Mammary epithelial cell (primary cell): ENCODE measurements at places on chromosomes 1 and 21. TPM values are rescaled to one million over a fixed set of nuclear protein-coding genes. Genes with fewer than 3 reads are reported as not detected.

- DNase-seq: peak; percentile 50
These were observed 27.7 kb downstream of the KNCN start for GRCh38 chr1:46523496-46524353.

GRCh38 chr1:241586905-241587512, 53.2 kb downstream of the CHML start:
- DNase-seq: no peak

Gene KIF14
- 0.67 TPM for total RNA-seq

DNA sequence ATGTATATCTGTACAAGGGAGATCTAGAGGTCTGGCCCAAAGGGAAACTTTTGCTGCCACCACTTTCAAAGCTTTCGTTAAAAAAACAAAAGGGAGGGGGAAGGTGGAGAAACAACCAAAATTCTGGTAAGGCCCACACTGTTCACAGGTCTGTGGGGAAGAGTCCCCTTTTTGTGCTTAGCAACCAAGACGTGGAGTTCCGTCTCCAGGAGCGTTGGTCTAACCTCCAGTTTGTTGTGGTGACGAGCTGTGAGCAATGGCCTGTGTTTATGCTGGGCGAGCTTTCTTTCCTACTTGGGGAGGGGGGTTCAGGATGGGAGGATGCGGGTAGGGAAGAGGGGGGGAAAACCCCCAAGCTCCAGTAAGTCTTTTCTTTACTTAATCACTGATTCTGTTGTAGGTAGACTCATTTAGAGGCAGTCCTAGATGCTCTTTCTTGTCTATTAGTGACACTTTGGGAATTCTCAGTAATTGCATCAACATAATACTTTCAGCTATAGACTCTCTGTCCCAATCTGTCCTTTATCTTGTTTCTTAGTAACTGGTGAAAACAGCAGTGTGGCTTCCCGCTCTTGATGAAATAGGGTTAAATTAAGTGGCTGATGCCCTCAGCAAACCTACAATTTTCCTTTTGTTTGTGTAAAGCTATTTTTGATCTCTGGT, 1.5 kb downstream of the HIPK1 start:
- DNase-seq: peak; percentile 67

Gene CSF1
- total RNA-seq: 29.5 TPM

DNA sequence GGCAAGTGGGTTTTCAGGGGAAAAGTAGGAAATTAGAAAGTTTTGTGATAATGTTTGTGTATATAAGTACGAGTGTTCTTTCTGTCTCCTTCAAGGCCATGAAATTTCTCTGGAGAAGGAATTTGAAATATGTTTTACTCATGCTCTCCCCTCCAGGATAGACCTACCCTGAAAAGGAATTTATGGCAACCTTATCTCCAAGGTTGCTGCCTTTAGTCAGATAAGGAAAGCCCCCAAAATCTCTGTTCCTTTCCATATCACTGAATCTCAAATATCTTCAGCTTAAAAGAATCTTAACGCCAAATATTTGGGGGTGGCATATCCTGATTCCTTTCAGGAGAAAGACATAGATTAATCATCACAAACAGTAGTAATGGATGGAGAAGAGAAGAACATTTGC, 499 bp upstream of the C4BPB start:
- DNase-seq: no peak

DNA sequence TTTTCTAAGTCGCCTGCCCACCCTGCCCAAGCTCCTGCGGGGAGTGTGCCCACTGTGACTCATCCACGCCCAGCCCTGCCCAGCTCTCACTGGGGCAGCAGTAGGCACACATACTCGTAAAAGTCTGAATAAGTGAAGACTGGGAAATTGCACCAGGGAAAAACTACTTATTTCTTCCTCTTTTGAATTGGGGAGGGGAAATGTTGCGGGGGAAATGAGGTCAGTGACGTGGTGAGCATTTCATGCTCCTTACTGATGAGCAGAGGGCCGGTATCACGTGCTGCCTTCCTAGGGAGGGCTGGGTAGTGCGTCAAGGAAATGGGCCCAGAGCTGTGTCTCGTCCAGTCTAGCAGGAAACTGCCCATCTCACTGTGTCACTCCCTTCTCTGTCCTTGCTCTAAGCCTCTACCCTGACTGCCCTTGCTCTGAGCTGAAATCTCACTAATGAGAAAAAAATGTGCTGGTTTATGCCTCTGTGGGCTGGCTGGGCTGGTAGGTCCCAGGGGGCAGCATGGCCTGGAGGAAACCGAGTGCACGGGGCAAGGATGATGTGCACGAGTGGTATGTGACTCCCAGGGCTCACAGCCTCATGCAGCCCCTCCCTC, 13.5 kb upstream of the TNFRSF1B start:
- no peak for DNase-seq

DNA sequence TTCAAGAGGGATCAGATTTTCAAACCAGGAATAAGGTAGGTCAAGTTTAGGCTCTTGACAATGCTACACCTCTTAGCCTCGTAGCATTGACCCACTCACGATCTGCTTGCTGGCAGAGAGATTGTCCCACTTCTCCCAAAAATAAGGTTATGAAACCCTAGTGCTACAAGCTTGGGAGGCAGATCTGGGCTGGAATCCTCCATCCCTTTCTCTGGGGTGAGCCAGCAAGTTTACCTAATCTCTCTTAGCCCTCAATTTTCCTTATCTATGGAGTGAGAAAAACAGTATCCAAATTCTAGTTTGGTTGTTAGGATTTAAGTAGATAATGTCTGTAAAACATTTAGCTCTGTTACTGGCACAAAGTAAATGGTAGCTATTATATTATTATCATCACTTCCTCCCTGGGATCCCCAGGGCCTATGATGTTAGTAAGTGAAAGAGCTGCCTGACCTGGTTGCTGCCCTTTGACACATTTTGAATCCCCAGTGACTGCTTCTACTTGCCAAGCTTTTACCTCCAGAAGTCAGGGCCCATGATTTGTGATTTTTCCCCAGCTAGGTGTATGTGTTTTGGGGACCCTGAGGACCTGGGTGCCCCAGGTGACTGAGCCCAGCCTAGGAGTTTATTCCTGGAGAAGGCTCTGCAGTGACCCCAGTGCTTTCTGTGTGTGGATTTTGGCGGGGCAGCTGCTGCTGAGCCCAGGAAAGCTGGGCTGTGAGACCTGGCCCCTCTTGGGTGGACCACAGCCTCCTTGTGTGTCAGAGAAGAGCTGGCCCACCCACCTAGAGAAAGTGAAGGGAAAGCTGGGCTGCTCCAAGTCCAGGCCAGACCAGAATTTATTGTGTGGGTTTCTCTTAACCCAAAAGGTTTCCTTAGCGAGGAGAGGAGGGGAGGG, 48.2 kb upstream of the VANGL1 start:
- DNase-seq: no peak

GRCh38 chr1:56547473-56547872, 31.9 kb downstream of the PLPP3 start:
- DNase-seq: no peak

DNA sequence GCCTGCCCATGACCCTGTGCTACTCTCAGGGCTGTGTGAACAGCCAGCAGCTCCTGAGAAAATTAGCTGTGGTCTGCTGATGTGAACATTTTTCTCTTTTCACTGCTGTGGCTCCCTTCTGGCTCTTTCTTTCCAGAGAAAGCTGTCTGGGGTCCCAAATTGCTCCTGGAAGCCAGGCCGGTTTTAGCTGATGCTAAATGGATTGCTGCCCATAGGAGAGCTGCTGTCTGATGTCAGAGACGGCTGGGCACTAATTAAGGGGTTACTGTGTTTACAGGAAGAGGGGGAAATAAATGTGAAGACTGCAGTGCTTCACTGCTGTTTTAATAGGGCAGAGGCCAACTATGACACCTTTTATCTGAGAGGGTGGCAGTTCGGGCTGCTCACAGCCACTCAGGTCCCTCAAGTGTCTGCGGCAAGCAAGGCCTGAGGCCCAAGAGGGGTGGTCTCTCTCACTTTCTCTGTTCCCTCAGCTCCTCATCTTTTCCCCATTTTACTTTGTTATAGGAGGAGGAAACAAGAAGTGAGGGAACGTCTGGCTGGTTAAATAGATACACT, 106.0 kb upstream of the GNG12 start:
- DNase-seq: no peak

DNA sequence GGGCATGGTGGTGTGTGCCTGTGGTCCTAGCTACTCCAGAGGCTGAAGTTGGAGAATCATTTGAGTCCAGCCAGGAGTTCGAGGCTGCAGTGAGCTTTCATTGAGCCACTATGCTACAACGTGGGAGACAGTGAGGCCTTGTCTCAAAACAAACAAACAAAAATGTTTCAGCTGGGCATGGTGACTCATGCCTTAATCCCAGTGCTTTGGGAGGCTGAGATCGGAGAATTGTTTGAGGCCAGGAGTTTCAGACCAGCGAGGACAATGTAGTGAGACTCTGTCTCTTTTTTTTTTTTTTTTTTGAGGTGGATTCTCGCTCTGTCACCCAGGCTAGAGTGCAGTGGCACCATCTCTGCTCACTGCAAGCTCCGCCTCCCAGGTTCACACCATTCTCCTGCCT, 5.0 kb upstream of the RPL5 start:
- DNase-seq: no peak

GRCh38 chr1:97603776-97604175, 317.1 kb downstream of the DPYD start:
- DNase-seq: no peak

DNA sequence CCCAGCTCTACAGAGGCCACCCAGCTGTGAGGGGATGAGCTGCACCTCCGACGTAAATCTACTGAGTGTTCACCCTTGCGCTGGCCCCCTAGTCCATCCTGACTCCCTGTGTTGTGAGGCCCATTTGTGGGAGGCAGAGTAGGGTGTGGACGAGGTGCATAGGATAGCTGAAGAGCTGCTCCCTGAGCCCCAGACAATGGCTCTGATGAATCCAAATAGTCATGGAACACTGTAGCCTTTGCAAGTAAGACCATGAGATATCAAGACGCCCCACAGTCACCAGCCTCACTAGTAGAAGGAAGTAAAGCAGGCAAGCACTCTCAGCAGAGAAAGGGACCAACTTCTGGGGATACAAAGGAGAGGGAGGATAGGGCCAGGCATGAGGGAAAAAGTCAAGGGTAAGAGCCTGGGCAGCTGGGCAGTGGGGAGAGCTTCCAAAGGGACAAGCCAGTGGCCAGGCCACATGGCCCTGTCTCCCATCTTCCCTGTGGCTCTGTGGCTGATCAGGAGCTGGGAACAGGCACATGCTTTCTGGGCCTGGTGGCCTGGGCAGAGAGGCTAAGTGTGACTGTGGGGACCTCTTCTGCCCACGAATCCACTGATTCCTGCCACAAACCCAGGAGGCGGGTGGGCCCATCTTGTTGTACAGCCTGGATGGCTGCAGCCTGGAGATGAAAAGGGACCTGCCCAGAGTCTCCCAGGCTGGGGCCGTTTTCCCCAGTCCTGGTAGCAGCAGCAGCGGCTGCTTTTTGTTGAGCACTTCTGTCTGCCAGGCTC, 55.5 kb upstream of the EPS8L3 start:
- DNase-seq: no peak

GRCh38 chr1:39266792-39267191, 62.3 kb downstream of the MACF1 start:
- DNase-seq: no peak

GRCh38 chr1:84166797-84167196, 22.7 kb downstream of the PRKACB start:
- no peak for DNase-seq

DNA sequence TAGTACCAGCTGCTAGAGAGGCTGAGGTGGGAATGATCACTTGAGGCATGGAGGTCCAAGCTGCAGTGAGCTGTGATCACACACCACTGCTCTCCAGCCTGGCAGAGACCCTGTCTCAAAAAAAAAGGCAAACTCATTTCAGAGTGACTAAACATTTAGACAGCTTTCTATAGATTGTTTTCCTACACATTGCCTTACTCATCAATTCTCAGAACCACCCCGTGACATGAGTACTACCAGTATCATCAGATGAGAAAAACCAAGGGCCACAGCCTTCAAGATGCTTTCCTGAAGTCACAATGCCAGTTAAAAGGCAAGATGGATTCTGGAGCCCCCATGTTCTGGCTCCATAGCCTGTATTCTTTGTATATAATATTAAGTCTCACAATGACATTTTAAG, 22.4 kb upstream of the SMPDL3B start:
- no peak for DNase-seq

Gene TSSK3
- 1.2 and 1.6 TPM in 2 replicates for total RNA-seq

DNA sequence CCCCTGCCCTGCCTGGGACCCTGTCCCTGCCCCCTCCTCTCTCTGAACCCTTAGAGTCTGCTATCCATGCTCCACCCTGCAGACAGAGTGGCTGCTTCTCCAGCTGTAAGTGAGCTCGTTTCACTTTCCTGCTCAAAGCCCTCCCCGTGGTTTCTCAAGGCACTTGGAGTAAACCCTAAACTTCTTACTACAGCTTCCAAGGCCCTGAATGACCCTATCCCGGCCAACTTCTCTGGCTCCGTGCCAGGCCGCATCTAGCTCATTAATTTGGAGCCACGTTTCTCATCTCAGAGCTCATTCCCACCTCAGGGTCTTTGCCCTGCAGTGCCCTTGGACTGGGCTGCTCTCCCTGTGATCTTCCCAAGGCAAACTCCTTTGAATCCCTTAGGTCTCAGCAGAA, 235.1 kb upstream of the RUNX1 start:
- no peak for DNase-seq

Gene ZNF691
- 7.8 and 8.5 TPM in 2 replicates for total RNA-seq

DNA sequence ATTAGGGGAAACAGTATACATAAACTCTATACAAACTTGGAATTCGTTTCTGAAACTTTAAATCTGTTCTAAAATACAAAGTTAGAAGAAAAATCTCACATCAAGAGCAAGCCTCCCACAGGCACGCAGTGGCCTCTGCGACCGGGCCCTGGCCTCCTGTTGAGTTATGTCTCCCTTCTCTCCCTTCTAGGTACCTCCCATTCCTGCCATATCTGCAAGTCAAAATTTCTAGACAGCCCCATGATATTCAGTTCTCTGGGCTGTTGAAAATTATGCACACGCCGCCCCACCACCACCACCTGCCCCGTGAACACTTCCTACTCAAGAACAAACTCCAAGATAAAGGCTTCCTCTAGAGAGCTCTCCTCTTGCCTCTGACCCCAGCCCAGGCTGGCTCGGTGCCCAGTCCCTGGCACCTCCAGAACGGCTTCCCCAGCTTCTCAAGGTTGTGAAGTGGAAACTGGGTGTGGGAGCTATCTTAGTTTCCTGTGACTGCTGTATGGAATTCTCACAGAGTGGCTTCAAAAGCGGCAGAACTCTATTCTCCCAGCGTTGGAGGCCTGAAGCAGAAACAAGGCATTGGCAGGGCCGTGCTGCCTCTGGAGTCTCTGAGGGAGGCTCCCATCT, 37.7 kb upstream of the LRP8 start:
- no peak for DNase-seq

DNA sequence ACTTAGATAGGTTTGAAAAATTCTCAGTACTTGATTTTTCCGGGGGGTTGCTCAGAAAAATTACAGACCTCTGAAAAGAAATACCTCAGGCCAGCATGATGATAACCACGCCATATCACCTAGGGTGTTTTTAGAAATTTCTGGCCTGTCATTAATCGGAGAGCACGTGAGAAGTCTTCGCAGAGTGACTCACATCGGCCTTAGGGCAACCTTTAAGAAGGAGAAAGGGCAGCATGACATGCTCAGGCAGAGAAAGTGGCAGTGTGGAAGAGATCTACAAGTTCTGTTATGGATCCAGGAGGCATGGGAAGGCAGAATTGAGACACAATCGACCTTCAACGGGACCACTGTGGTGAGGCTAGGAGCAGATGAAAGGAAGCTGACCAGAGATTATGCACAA, 506.3 kb downstream of the LMO4 start:
- peak; percentile 36 for DNase-seq

- DNase-seq: peak; percentile 75
These were observed 26.5 kb downstream of the CAMK1G start for GRCh38 chr1:209609791-209610630.
